ENCODE measurements at places on chromosomes 7 and 10. TPM values are rescaled to one million over a fixed set of nuclear protein-coding genes. Genes with fewer than 3 reads are reported as not detected.

GRCh38 chr10:60572511-60573194, 183.0 kb upstream of the ANK3 start:
- DNase-seq = peak; percentile 87

DNA sequence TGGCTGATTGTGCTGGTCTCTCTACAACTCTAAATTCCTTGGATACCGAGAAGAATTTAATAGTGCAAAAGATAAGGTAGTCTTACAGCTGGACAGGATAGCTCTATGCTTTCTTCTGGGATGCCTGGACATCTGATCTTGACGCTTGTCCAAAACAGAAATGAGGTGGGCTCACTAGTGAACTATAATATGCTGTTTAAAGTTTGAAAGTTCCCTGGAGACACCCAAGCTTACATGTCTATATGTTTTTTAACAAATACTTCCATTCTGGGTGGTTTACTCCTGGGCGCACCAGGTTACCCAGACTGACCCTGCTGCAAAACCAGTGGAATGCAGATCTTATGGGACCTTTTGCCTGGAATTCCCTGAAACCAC, 702.1 kb upstream of the COBL start:
- no peak for DNase-seq

DNA sequence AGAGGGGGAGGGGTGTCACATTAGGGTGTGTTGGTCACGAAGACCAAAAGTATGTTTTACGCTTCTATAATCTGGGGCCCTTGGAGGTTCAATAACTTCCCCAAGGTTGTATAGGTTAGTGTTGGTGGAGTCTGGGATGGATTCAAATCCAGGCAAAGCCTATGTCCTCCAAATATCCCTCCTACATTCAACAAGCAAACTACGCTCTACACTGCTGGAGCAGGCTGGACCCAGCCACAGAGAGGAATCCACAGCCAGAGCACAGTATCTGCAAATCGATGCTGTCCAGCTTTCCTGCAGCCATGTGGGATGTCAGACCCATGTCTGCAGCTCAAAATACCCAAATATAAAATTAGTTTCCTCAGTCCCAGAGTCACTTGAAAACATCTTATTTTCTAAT, 198.0 kb downstream of the COBL start:
- DNase-seq = no peak

Gene SLC16A9
- 15.5 TPM for total RNA-seq

- DNase-seq = no peak
Observed at GRCh38 chr7:55286666-55287065, 78.5 kb upstream of the LANCL2 start.

Gene LIPF
- not detected for total RNA-seq

DNA sequence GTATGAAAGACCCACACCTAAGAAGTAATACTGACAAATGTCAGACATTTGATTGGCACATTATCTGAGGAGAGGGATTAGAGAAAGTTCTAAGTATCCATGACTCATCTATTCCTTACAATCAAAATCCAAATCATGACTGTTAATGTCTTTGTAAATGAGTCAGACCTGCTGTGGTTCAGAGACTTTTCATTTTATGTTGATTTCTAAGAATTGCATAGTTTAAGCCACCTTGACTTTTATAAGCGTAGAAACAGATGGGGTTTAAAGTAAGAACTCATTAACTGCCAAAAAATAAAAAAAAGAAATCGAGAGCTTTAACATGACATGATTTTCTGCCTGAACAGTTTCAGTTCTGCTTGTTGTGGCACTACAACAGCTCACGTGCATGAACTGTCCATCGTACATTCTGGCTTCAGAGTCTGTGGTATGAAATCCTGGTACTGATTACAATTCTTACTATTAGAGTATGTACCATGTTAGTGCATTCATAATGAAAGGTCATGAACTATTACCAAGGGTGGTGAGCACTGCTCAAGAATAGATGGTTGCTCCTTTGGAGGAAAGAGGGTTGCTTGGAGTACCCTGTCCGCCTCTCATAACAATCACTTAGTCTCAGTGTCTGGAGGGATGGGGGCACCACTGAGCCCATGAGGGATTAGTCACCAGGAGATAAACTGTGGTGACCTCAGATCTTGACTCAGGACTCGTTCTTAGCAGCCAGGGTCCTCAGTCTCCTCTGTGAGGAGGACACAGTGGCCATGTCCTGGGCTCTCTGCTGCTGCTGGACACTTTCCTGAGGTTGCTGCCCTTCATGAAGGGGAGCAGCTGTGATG, 42.2 kb downstream of the ACSM6 start:
- no peak for DNase-seq

- DNase-seq = no peak
Observed at GRCh38 chr10:92142949-92143348, 147.9 kb downstream of the CPEB3 start.

Gene MICU1
- total RNA-seq = 46.3 TPM

Measured in kidney (tissue), 22 donors.